ENCODE measurements at places on chromosomes 7 and 10.

DNA sequence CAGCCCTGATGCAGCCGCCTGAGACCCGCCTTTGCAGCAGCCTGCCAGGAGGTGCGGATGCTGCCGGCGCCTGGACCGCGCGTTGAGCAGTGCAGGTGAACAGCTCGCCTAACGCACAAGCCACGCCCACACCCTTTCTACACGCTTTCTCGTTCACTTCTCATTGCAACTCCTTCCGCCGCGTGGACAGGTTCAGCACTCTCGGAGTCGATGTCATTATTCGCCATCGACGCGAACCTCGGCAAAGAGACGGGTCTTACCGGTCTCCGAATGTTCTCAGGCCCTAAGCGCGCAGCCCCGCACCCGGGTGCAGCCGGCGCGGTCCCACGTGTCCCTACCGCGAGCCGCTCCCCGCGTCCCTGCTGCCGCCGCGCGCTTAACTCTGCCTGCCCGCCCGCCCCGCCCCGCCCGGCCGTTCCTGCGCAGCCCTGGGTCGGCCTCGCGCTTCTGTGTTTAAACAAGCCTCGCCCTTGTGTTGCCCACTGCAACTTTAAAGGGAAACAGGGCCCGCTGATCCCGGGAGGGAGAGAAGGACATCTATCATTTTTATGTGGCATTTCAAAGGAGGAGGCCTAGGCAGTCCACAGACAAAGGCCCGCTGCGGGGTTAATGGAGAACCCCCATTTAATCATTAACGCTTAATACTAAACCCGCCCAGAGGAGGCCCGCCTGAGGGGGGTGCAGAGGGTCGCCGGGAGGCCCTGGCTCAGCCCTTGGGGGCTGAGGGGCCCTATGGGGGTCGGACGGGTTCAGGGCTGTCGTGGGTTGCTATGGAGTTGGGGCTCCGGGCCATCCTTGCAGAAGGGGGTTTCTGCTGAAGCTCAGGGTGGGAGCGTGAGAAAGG, 128.5 kb downstream of the WDR11 start:
- DNase-seq = peak; percentile 71

DNA sequence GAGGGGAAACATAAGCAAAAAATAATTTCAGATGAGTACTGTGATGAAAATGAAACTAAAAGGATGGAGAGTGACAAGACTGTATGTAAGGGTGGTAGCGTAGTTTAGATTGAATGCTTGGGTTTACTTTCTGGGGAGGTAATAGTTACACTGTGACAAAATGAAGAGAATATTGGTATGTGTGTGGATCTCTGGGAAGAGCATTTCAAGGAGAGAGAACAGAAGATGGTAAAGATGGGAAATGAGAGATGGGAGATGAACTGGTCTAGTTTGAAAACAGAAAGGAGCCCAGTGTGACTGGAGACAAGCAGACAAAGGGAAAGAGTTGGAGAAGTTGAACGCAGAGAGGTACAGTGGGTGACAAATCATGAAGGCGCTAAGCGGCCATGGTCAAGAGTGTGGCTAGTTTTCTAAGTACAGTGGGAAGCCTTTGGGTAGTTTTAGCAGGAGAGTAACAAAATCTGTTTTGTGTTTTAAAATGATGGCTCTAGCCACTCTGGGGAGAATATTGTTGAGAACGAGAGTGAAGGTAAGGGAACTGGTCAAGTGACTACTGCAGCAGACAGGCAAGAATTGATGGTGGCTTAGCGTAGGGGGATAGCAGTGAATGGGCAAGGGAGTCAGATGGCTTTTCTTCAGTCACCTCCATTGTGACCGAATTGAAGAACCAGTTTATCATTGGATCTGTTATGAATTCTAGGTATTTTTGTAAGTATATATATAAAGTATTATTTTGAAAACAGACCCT, 22.6 kb downstream of the PALS2 start:
- no peak for DNase-seq

DNA sequence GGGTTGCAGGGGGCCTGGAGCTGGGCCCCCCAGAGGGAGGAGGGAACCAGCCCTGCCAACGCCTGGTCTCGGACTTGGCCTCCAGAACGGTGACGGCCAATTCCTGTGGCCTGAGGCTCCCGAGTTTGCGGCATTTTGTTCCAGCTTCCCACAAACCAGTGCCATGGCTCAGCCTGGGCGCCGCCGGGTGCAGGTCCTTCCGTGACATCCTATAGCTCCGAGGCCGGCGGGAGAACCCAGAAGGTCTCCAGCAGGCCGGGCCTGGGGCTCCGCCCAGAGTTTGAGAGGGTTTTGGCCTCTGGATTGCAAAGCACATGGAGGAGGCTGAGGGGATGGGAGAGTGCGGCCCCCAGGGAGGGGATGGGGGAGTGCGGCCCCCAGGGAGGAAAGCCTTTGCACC, 92.6 kb downstream of the UNCX start:
- DNase-seq = no peak

- DNase-seq = no peak
Measured at GRCh38 chr7:71633551-71634008, 501.6 kb downstream of the GALNT17 start.

DNA sequence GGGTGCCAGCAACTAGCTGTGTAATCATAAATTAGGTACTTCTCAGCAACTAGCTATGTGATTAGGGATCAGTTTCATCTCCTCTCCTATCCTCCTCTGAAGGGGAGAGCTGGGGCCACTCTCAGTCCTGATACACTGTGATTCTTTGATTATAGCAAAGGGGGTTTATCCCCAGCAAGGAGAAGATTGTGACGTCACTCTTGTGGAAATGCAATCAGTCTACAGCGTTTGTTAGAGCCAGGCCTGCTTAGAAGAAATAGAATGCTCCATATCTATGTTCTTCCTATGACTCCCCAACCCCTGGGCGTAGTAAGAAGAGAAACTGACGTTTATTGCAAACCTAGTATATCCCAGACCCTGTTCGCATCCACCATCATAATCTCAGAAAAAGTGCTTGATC, 308.2 kb downstream of the GFRA1 start:
- no peak for DNase-seq

GRCh38 chr10:63457594-63457993, 8.2 kb downstream of the JMJD1C start:
- DNase-seq = no peak

GRCh38 chr7:77995717-77996116, 197.1 kb downstream of the PHTF2 start:
- no peak for DNase-seq

DNA sequence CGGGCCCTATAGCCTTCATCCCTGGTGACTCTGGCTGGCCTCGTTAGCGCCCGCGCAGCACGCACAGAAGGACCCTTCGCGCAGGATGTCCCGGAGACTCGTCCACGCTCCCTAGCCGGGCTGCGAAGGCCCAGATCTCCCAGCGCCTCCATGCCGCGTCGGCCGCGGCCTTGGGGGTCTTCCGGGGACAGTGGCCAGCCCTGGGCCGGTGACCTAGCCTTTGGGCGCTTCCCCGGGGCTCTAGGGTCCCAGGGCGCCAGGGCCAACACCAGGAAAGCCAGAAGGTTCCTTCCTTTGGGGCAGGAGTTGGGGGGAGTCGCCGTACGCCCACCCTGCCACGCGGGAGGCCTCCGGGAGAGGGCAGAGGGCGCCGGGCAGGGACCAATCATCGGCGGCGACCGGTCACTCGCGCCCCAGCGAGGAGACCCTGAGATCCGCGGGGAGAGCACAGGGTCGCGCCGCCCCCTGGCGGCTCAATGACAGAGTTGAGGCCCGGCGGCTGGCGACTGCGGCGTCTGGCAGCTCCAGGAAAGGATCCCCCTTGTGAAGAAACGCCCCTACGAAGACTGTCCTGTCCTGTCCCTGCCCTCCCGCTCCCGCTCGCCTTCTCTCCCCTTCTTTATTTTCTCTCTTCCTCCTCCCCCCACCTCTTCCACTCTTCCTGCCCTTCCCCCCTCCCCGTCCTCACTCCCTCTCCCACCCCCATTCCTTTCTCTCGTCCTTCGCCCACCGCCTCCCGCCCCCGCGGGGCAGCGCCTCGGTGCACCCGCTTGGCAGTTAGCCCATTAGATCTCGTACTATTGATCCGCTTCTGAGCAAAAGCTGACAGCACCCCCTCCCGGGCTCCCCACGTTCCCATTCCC, 62.3 kb upstream of the LBX1 start:
- DNase-seq = peak; percentile 93

GRCh38 chr7:22647451-22648257, 79.3 kb upstream of the IL6 start:
- DNase-seq = no peak

GRCh38 chr10:43855667-43856210, 207.1 kb upstream of the ZNF32 start:
- no peak for DNase-seq

DNA sequence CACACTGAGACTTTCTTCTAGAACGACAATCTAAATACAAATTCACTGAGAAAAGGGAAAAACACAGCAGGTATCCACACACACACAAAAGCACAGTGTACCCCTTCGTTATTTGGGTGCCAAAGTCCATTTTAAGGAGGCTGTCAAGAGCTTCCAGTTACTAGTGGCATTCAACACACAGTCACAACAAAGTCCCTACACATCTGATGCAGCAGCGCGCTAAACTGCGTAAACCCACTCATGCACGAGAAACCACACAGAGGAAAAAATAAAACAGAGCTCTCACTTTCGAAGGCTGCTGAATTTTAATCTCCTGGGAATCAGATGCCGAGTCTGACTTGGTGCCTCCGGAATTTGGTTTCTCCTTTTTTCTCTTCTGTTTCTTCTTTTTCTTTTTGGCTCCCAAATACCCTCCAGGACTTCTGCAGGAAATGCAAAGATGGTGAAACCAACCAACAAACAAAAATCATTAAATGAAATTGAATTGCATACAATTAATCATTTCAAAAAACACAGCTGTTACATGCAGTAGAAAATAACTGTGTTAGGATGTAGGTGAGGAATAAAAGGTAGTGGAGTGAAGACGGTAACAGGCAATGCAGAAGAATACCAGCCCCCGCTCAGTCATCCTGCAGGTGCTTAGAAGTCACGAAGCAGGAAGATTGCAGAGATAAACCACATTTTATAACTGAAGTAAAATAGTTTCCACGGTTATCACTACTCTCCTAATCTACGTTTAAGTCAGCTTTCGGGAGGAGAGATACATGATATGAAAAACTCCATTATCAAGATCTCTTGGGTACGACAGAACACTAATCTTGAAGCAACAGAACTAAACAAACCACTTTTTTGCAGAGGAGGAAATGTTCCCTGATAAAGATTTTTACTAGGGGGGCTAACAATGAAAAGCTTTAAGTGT, 27.1 kb downstream of the NMT2 start:
- DNase-seq = no peak

Measured in HuH-7 (cell line).